ENCODE measurements at places on chromosomes 5 and 9. TPM values are rescaled to one million over a fixed set of nuclear protein-coding genes. Genes with fewer than 3 reads are reported as not detected.

The CDKN2B gene
- total RNA-seq = 0.73 TPM

The RETREG1 gene
- 22.4 TPM for total RNA-seq

DNA sequence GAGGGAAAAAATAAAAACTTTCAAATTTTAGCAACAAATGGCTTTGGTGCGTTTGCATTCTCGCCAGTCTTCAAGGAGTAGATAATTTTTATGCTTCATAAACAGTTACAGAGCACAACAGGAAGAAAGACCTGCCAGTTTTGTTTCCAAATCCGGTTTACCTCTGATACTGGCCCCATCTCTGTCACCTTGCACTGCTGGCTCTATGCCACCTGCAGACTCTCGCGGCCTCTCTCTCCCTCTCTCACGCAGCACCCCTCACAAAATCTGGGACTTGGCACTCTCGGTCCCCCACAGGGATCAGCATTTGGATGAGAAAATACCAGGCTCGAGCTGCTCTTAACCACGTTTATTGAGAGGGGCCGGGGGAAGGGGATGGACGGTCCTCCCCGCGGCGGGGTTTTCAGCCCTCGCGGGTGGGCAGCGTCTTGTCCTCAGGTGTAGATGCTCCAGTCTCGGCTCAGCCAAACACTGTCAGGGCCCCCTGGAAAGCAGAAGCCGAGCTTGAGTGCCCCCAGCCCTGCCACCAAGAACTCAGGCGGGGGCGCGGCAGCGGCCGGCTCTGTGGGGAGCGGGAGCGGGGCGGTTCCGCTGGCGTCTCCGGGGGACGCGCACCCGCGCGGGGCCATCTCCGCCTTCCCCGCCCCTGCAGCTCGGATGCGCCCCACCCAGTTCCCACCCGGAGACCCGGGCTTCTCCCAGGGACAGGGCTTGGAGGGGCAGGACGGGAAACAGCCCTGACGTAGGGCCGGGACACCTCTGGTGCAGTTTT, 1.3 kb downstream of the SCGB3A1 start:
- DNase-seq = no peak

The FAM219A gene
- total RNA-seq = 14.7 TPM

The CSF1R gene
- 0.10 TPM for total RNA-seq

- no peak for DNase-seq
Measured at GRCh38 chr5:133824661-133825254, 143.7 kb downstream of the C5orf15 start.

- DNase-seq = no peak
Measured at GRCh38 chr9:89724659-89725058, 119.8 kb downstream of the GADD45G start.

DNA sequence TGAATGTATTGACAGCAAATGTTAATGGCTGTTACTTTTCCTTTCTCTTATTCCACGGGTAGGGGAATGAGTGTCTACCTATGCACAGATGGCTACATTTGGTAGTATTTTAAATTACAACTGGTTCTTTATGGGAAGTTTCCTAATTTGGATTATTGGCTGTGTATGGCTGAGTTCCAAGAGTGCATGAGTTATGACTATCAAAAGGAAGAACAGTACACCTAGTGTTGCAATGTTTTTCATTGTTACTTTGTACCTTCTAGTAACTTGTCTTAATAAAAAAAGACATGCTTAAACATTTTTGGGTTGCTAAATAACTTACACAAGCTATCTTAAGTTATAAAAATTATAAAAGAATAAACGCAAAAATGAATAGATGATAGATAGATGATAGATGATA, 35.8 kb upstream of the MAMDC2 start:
- DNase-seq = no peak

The CERCAM gene
- total RNA-seq = 0.86 TPM

GRCh38 chr5:116546033-116546742, 28.4 kb downstream of the SEMA6A start:
- DNase-seq = no peak

DNA sequence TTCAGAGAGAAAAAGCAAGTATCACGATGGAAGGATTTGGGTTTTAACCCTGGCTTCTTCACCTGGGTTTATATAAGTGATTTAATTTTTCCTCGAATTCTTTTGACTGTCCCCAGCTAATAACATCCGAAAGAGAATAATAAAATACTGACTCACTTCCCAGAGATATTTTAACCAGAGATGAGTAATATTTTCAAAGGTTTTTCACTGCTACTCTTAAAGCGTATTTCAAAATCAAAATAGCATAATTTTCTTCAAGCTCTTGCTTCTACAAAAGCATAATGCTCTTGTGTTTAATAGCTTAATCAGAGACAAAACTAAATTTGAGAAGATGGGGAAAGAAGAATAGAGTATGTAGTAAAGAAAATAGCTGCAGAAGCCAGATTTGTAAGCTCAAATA, 215.2 kb upstream of the PTGER4 start:
- DNase-seq = no peak
